ENCODE measurements at places on chromosomes 16 and 17.

GRCh38 chr16:69918241-69918640 is 32.9 kb upstream of the CLEC18A start:
- DNase-seq = no peak

- no peak for DNase-seq
Measured at GRCh38 chr16:80883816-80884215, 79.4 kb upstream of the CDYL2 start.

GRCh38 chr17:55340686-55341085 is 75.9 kb downstream of the HLF start:
- DNase-seq = no peak

- no peak for DNase-seq
Measured at GRCh38 chr16:11586378-11586855, 302 bp downstream of the LITAF start.

GRCh38 chr16:67432506-67432890 is 1.6 kb downstream of the HSD11B2 start:
- peak; percentile 49 for DNase-seq

DNA sequence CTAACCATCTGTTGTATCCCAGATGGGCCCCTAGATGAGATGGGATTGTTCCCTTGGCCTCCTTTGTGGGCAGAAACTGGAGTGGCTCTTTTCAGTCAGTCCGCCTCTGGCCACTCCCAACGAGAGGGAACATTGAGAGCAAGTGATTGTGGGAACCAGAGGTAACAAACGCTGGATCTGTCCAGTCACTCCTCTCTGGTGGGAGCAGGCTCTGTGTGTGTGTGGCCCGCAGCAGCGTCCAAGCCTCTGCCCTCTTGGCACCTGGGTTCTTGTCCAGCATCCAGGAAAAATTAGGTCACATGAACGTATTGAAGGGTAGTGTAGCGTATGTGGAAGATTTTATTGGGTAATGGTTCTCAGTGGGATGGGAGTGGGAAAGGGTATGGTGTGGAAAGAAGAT is 101.9 kb upstream of the COX10 start:
- no peak for DNase-seq

GRCh38 chr16:68416057-68417046 is 32.0 kb downstream of the SMPD3 start:
- DNase-seq = peak; percentile 73

DNA sequence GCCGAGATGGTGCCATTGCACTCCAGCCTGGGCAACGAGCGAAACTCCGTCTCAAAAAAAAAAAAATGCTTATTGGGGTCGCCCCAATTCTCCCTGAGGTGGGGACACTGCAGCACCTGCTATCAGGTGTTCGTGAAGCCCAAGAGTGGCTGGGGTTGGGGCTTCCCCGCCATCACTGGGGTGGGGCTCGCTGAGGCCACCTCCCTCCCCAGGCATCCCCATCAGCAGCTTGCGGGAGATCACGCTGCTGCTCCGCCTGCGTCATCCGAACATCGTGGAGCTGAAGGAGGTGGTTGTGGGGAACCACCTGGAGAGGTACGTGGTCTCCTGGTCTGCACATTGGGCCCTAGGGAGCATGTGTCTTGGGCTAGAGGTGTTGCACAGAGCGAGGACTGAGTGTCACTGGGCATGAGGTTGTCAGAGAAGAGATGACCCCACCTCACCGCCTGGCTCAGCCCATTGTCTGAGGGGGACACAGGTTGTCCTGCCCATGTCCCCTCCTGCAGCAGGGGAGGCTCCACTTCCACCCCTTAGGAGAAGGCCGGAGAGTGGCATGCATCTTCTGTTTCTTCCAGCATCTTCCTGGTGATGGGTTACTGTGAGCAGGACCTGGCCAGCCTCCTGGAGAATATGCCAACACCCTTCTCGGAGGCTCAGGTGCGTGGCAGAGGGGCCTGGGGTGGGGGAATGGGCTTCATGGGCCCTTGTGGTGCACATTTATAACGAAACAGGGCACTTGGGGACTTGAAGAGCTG is 4.9 kb downstream of the CDK10 start:
- DNase-seq = no peak

- no peak for DNase-seq
Measured at GRCh38 chr17:66552371-66552770, 250.0 kb downstream of the PRKCA start.

DNA sequence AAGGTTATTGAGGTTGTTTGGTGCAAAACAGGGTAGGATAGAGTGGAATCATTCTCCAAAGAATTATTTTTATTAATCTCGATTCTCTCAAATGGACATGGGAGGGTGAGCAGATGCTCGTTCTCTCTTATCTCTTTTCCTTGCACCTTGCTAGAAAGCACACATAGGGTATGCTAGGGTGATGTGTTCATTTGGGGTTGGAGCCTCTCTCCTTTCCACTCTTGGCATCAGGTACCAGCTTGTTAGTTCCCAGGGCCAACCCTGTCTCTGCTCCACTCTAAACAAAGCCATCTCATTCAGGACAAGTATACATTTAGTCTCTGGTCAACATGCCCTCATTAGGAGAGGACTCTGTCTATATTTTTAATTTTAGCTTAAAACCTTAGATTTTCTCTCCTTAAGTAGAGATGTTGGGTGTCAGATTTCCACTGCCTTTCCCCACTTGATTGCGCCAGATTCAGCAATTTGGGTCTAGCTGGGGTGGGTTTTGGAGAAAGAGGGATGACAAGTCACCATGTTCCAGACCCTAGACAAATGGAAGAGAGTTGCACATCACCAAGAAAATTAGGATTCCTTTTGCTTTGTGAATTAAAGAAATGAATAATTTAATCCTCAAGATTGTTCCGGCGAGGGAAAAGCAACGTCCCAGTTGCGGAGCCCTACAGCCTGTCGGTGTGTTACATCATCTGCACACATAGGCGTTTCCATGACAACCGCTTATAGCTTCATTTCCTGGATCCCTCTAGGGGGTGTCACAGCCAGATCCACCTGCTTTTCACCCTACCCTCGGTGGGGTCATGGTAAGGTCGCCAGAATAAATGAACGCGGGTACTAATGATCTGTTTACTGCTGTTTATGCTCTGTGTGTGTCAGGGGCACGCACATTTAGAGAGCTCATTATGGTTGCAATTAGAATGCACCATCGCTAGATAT is 41.6 kb downstream of the SNX11 start:
- DNase-seq = no peak

GRCh38 chr17:77472468-77473310 is 331.9 kb downstream of the SEC14L1 start:
- DNase-seq = peak; percentile 65

- no peak for DNase-seq
Measured at GRCh38 chr17:10907370-10907769, 69.5 kb upstream of the PIRT start.

GRCh38 chr17:247767-248166 is 66.3 kb upstream of the DOC2B start:
- no peak for DNase-seq

GRCh38 chr16:4315186-4316107 is at the start of gene GLIS2:
GLIS2 (plus strand) TSS chr16:4316067; CDS start chr16:4332281, 16,214 bp downstream.
- peak; percentile 59 for DNase-seq

DNA sequence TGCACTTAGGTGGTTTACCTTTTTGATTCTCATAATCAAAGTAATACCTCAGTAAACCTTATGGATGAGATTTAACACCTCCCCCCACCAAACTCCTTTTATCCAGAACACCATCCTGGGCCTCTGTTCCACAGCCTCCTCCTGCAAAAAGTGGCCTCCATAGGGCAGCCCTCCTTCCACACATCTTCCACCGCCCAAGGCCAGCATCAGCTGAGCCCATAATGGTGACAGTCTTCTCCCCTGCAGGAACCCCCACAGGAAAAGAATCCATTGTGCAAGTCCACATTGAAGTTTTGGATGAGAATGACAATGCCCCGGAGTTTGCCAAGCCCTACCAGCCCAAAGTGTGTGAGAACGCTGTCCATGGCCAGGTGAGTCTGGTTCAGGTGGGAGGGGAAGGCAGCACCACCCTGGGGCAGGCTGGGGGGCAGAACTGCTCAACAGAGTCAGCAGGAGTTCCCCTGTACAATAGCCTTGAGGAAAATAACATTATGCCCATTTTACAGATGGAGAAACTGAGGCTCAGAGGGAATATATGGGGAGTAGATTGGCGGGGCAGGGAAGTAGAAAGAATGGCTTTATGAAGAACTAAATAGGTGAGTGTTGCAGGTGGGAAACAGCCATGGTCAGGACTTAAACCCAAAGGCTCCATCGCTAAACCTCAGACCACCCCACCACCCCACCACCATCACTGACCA is 29.2 kb upstream of the BEAN1 start:
- no peak for DNase-seq

GRCh38 chr17:74404218-74404617 is 27.7 kb upstream of the GPRC5C start:
- no peak for DNase-seq

- DNase-seq = no peak
Measured at GRCh38 chr16:49603956-49604355, 230.4 kb downstream of the C16orf78 start.

GRCh38 chr16:83900571-83900970 is 1.7 kb downstream of the MLYCD start:
- DNase-seq = no peak

DNA sequence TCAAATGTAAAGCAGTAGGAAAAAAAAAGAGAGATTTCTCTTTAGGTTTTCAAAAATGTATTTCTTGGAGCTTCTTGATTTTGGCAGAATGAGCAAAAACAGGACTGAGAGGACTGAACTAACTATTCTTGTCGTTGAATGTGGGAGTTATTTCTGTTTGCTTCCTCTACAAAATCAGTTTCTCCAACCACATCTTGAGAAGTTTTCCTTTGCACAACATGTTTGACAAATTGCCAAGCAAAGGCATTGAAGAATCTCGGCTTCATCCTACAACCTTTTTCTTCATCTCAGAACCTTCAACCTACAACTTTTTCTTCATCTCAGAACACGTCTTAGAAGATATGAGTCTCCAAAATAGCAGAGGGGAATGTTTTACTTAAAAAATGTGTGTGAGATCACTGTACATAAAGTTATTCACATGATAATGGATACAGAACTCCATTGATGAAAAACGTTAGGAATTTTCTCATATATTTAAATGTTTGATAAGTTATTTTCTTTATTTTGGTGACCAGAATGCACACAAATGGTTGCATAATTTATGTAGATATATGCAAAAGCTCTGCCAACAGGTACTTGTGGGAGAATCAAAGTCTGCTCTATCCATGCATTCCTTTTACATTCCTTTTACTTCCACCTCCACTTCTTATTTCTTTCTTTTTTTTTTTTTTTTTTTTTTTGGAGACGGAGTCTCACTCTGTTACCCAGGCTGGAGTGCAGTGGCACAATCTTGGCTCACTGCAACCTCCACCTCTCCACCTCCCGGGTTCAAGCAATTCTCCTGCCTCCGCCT is 370.0 kb downstream of the KCNJ2 start:
- no peak for DNase-seq

DNA sequence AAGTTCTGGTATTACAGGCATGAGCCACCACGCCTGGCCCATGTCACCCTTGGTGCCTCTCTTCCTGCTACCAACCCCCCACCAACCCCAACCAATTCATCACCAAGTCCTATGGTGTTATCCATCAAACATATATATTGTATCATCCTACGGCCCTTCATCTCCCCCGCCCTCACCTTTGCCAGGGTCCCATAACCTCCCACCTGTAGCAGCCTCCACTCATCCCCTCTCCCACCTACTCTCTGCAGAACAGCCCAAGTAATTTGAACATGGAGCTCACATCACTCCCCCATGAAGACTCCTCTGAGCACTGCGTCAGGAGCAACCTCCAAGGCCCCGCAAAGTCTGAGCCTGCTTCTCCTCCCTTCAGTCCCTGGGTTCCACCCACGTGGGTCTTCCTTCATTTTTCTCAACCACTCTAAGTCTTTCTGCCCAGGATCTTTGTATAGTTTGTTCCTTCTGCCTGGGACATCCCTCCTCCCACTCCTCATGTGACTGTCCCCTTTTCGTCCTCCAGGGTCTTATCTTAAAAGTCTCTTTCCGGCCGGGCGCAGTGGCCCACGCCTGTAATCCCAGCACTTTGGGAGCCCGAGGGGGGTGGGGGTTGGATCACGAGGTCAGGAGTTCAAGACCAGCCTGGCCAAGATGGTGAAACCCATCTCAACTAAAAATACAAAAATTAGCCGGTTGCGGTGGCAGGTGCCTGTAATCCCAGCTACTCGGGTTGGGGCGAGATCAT is 7.0 kb upstream of the HID1 start:
- DNase-seq = no peak

GRCh38 chr16:57637965-57638364 is 9.5 kb downstream of the ADGRG1 start:
- DNase-seq = no peak

DNA sequence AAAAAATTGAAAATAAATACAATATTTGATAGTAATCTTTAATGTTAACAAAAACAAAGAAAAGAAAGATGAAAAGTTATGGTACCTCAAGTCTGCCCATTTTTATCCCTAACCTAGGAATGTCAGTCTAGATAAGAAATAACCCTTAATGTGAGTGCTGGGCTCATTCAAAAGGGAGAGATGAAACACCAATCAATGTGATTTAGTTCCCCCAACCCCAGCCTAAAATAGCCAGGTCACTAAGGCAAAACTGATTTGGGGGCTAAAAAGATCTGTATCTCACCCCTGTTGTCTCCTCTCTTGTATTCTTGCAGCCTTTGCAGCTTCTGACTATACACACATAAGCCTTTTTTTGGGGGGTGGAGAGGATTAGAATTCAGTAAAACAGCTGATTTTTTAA is 3.2 kb upstream of the IGF2BP1 start:
- DNase-seq = no peak

- DNase-seq = no peak
Measured at GRCh38 chr16:87382023-87382785, 1.4 kb downstream of the FBXO31 start.

DNA sequence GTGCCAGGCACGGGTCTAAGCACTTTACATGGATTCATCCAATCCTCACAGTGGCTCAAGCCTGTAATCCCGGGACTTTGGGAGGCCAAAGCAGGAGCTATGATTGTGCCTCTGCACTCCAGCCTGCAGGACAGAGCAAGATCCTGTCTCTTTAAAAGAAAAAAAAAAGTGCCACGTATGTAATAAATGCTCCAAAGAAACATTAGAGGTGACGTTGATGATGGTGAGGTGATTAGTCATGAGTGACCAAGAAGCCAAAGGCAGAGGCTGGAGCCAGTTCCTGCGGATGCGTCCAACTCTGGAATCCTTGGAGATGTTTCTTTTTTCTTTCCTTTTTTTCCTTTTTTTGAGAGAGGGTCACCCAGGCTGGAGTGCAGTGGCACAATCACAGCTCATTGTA is 59.4 kb upstream of the SIAH1 start:
- DNase-seq = no peak
